ENCODE measurements at places on chromosomes 13 and 19.

GRCh38 chr13:20337884-20338551 is 105.9 kb upstream of the GJB6 start:
- no peak for DNase-seq

GRCh38 chr13:31441800-31442510 is 242.2 kb downstream of the B3GLCT start:
- no peak for DNase-seq

- DNase-seq, result no peak
These were observed 1.1 kb downstream of the UBXN6 start for GRCh38 chr19:4456476-4456842.

- DNase-seq, result no peak
These were observed 40.3 kb downstream of the RASL11A start for GRCh38 chr13:27310946-27311345.

GRCh38 chr13:18212873-18213272 is 968.8 kb downstream of the TUBA3C start:
- DNase-seq, result no peak

GRCh38 chr19:10918359-10918758 is 10.1 kb downstream of the YIPF2 start:
- DNase-seq, result no peak

- no peak for DNase-seq
These were observed 248.2 kb downstream of the SHISA2 start for GRCh38 chr13:25803641-25804040.

DNA sequence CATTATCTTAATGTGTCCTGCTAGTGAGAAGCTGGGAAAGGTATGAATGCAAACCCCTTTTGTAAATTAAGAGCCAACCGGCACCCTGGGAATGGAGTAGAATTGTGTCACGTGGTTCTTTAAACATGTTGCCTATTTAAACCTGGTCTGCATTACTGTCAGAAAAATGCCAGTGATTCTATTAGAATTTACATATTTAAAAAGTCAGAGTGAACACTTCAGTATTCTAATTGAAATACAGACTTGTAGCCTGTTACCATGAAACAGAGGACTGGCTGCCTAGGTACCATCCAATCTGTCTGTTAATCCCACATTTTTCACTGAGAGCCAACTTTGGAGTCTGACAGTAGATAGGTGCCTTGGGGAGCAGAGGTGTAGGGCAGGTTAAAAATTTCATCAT is 652.3 kb upstream of the ARGLU1 start:
- DNase-seq, result no peak

GRCh38 chr19:55400281-55401087 is 7.1 kb downstream of the UBE2S start:
- no peak for DNase-seq

DNA sequence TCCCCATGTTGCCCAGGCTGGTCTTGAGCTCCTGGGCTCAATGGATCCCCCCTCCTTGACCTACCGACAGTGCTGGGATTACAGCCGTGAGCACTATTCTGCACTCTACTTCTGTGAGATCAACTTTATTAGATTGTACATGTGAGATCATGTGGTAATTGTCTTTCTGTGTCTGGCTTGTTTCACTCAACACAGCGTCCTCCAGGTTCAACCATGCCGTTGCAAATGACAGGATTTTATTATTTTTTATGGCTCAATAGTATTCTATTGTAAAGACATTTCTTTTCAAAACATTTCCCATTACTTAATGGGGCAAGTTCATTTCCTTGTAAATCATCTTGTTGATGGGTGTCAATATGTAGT is 1.5 kb upstream of the OBI1 start:
- no peak for DNase-seq

DNA sequence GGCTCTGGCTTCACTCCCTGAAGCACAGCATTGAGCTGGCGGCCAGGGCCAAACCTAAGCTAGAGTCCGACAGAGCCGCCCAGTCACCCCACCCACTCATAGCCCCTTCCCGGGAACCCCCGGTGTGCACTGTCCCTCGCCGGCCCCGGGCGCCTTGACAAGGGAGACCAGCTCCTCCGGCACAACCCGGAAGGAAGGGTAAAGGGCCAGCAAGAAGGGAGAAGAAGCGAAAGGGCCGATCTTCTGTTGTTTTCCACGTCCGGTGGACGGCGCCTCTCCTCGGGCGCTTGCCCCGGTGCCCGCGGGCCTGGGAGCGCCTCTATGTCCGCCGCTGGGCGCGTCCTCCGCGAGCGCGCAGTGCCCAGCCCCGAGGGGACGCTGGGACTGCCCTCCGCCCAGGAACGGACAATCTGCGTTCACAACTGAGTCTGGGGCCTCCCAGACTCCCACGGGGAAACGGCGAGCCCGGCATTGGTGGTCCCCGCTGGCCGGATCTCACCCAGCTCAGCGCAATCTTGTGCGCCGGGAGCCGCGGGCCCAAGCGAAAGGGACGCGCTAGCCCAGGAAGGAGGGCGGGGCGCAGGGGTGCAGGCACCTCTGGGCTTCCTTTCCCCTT is 172.5 kb upstream of the MIR17HG start:
- DNase-seq, result no peak

DNA sequence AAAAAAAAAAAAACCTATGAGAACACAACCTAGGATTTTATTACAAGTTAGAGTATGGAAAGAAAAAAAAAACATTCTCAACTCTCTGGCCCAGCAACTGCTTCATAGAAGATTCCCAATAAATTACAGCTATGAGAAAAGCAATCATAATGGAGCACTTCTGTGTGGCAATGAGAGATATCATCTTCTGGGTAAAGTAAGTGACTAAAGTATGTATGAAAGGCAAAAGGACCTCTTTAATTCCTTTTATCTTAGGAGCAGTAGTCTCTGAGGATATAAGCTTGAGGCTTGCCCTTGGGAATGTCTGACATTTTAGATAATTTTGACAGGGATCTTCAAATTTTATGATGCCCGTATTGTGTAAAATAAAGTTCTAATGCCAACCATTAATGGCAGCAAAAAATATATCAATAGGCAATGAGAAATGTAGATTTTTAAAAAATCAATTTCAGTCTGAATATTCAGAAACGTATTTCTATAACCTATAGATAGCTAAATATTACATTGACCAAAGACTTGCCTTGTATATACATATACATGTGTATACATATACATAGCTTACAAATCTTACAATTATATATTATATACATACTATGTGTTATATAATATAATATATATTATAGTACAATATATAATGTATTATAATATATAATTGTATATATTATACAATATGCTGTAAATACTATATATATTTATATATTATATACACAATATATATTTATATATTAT is 823.9 kb upstream of the SLITRK1 start:
- no peak for DNase-seq

DNA sequence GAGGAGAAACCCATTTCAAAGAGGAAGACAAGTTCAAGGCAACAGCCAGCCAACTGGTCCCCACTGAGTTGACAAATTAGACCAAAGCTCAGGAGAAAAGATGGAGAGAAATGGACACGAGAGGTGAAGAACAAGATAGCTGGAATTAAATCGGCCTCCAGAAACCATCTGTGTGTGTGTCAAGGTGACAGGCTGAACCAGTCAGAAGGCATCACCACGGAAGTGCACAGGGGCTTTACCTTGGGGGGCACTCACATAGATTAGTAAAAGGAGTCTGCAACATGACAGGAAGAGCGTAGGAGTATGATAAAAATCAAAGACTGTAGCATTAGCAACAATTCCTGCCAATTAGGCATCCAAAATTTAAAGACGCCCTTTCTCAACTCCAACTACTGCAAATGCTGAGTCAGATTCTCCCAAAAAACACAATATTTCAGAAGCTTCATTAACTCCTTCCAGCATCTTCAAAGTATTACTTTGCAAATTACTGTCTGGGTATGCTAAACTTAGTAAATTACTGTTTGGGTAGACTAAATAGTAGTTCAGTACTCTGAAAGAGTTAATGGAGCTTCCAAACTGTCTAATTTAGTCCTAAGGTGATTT is 66.2 kb downstream of the FOXO1 start:
- no peak for DNase-seq

DNA sequence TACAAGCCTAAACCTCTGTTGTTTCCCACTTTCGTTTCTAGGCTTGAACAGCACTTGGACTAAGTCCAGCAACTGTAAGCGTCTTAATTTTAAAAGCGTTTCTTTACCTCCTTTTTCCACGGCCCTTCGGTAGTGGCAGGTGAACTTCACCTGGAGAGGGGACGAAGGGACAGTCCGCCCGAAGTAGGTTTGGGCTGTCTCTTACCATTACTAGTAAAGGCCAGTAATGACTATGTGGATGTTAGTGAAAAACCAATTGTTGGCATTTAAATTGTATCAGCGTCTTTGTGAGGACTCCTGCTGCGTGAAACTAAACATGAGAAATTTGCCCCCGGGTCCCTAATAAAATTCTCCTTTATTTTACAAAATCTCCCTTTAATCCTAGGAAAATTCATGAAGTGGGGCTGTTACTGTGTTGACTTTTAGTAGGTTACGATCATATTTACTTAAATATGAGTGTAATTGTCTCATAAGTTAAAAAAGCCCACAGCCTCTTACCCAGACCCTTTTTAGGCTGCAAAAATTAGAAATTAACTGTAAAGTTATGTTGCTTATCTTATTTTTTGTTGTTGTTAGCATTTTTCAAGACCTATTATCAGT is 983 bp downstream of the ITM2B start:
- DNase-seq, result no peak

GRCh38 chr13:107210723-107211030 is 642.7 kb upstream of the ARGLU1 start:
- DNase-seq, result no peak

DNA sequence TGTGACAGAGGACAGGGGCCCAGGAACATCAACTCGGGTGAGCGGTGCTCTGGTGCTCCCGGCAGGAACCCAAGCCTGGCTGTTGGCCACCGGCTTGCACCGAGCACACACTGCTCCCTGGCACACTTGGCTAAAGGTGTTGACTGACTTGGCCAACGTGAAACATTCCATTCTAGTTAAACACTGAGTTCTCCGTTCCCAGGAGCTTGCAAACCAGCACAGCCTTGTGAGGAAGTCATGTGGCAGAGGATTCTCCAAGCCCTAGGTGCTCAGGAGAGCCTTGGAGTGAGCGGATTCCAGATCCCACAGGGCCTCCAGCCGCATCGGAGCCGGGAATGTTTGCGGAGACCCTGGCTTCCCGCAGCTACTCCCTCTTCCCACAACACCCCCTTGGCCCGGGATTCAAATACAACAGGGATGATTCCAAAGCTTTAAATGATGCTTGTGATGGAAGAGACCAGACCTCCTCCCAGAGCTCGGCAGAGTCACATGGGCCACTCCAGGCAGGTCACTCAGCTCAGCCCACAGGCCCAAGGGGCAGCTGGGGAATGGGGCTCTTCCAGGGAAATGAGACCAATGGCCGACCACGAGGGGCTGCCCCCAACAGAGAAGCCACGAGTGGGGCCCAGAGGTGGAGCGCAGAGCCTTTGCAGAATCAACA is 2.9 kb downstream of the C13orf46 start:
- DNase-seq, result no peak

DNA sequence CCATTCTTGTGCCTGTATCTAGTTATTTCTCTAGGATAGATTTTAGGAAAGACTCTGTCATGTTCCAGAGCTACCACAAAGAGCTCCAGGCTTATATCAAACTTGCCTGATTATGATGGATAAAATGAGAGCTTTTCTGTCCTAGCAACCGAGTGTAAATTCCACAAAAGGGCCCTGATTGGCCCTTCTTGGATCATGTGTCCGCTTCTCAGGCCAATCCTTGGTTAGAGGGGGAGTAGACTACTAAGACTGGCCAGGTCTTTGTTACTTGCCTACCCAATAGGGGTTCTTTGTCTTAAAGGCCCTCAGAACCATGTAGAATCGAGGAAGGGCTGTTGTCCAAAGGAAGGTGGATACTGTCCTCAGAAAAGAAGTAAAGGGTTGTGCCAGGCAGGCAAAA is 2.4 kb downstream of the DHX34 start:
- no peak for DNase-seq

GRCh38 chr19:16185768-16186123 is 536 bp downstream of the FAM32A start:
- no peak for DNase-seq

GRCh38 chr13:101399365-101399764 is 16.9 kb downstream of the NALCN start:
- no peak for DNase-seq

DNA sequence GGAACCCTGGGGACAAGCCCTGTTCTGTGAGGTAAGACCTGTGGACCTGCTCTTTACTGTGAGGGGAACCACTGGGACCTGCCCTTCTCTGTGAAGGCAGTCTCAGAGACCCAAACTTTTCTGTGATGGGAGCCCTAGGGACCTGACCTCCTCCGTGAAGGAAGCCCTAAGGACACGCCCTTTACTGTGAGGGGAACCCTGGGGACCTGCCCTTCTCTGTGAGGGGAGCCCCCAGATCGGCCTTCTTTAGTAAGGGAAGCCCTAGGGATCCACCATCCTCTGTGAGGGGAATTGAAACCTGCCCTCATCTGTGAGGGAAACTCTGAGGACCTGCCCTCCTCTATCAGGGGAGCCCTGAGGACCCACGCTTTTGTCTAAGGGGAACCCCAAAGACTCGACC is 343.5 kb downstream of the UQCRFS1 start:
- no peak for DNase-seq

GRCh38 chr19:34265221-34265650 is 10.9 kb downstream of the GARRE1 start:
- DNase-seq, result no peak

GRCh38 chr19:2640563-2641331 is 61.7 kb downstream of the GNG7 start:
- no peak for DNase-seq

DNA sequence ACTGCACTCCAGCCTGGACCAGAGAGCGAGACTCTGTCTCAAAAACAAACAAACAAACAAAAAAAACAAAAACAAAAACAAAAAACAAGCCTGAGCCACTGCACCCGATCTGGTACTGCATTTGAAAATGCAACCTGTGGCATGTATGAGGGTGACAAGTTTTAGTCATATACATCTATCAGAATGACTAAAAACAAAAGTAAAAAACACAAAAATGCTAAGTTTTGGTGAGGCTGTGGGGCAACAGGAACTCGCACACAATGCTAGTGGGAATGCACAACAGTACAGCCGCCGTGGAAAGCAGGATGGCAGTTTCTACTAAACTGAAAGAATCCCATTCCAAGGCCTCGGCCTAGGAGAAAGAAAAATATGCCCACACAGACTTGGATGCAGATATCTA is 7.8 kb downstream of the EBPL start:
- DNase-seq, result no peak

DNA sequence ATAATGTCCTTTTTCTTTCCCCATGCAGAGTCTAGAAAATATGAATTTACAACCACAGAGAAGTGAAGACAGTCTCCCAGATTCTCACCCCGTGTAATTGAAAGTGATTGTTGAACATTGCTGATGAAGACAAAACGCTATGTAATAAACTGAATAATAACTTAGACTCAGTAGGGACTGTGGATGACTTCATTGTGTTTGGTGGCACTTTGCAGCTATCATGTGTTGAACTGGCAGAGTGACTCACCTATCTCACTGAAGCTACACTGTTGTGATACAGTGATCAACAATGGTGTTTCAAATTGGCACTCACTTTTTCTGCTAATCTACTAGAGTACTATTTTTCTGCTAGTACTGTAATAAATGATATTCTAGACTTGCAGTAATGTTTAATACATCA is 261.3 kb downstream of the DACH1 start:
- no peak for DNase-seq

- no peak for DNase-seq
These were observed 167.1 kb downstream of the LMO7 start for GRCh38 chr13:75803164-75803611.

GRCh38 chr13:70889163-70889562 is 780.9 kb upstream of the KLHL1 start:
- no peak for DNase-seq
